ENCODE measurements at places on chromosomes 1 and 21.

DNA sequence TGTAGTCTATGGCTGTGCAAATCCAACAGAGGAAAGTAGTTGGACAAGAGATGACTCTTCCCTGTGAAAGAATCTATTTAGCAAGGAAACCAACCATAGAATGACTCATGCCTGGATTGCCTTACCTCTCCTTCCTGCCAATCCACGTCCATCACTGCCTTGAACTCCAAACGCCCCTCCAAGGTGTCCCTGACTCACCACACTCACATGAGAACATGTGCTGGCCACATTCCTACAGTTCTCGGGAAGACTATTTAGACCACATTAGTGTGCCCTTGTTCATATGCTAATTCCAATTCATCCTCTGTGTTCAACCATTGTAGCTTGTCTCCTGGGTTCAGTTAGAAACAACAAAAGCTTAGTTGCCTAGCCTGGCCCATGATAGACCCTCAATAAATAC is 157.3 kb downstream of the SLC30A10 start:
- no peak for DNase-seq

GRCh38 chr1:201265756-201266155 is 17.6 kb upstream of the PKP1 start:
- DNase-seq: no peak

- DNase-seq: no peak
Measured at GRCh38 chr21:44303490-44303981, 3.7 kb downstream of the PFKL start.

DNA sequence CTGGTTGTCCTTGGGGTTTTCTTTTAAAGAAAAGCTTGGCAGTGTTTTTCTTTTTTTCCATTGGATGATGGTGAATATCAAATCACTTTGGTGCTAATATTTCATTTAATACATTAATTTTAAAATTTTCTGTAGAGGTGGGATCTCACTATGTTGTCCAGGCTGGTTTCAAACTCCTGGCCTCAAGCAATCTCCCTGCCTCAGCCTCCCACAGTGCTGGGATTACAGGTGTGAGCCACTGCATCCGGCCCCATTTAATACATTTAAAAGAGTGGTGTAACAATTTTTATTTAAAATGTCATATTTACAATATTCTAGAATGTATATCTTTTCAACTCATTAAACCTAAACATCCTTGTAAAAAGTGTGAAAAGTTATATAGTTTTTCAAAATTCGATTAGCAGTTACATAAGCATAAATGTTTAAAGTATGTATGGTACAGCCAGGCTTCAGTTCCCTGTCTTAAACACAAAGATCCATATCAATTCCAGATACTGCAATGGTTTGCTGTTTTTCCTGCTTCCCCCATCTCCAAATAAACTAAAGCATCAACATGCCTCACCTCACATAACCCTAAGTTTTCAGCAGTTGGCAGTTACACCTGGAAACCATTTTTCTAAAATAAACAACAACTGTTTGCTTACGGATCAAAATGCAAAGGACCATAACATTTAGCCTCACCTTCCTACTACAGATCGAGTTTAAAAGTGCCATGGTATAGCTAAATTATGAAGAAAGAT is 8.9 kb upstream of the LGALS8 start:
- peak; percentile 76 for DNase-seq

GRCh38 chr21:14401217-14401616 is 18.3 kb upstream of the HSPA13 start:
- no peak for DNase-seq

DNA sequence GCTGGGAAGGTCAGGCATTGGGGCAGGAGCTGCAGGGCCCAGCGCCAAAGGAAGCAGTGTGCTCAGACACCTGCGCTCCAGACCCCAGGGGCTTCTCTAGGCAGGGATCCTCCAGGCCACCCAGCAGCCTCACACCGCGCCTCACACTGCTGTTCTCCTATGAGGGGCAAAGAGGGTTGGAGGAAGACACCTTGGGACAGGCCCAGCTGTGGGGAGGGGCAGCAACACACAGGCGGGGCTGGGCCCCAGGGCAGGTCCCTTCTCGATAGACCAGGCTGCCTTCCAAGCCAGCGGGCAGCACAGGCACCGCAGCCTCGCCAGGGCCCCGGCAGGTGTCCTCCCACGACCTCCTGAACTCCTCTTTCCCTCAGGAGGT is 20.7 kb upstream of the PRSS38 start:
- no peak for DNase-seq

DNA sequence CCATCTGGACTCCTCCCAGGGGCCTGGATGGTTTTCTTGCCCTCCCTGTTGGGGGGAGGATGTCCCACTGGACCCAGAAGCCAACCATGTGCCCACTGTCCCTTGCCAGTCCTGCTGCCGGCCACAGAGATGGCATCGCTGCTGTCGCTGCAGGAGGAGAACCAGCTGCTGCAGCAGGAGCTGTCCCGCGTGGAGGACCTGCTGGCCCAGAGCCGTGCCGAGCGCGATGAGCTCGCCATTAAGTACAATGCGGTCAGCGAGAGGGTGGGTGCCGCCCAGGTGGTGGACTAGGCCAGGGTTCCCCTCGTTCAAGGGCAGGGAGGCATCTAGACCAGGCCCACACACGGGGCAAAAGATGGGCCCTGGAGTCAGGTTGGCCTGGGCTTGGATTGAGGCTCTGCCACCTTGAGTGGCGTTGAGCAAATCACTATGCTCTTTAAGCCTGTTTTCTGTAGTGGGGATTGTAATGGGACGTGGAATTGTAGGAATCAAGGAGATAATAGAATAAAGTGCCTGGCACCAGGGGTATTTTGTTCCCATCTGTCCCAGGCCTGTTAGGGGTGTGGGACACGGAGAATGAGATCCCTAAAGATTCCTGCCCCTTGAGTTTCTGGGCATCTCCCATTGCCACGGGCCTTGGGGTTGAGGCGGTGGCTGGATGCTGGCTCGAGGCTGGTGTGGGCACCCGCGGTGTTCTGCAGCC is 2.6 kb downstream of the CROCC start:
- no peak for DNase-seq

DNA sequence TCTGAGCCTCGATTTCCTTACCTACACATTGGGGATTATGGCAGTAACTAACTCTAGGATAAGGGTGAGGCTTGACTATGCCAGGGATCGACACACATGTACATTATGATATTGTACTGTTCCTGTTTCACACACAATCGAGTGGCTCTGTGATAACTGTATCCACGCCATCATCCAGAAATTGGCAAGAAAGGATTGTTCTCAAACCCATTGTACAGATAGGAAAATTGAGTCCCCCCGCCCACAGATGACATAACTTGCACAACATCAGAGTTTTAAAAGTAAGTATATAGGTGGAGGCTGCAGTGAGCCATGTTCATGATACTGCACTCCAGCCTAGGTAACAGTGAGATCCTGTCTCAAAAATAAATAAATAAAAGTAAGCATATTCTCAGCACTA is 3.8 kb downstream of the KANK4 start:
- no peak for DNase-seq

All from NCI-H1417 (cell line).